ENCODE measurements at places on chromosomes 12 and 14. TPM values are rescaled to one million over a fixed set of nuclear protein-coding genes. Genes with fewer than 3 reads are reported as not detected.

The SIX4 gene
- total RNA-seq, result 1.4 TPM

The CLEC9A gene
- total RNA-seq, result not detected

The C12orf50 gene
- 0.05 TPM for total RNA-seq

The RASSF9 gene
- 6.2 TPM for total RNA-seq

The LPAR5 gene
- total RNA-seq, result 7.5 TPM

The GUCY2C gene
- not detected for total RNA-seq

The OR6C2 gene
- total RNA-seq, result not detected

The SPIC gene
- not detected for total RNA-seq

The FZD10 gene
- total RNA-seq, result not detected

DNA sequence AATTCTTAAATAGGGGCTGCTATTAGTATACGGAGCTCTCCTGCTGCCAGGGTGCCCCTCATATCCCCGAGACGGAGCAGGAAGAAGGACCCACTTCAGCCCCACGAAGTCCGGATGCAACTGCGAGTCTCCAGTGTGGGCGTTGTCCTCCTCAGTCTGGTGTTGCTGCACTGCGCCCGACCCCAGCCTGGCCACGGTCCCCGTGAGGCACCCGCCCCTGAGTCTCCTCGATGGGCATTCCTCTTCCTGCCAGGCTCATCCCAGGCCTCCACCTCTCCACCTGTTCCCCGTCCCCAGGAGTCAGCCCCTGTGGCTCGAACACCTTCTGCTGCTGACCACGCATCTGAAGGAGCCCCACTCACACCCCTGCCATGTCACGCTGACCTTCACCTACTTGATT is 68.1 kb upstream of the SFSWAP start:
- DNase-seq, result no peak

DNA sequence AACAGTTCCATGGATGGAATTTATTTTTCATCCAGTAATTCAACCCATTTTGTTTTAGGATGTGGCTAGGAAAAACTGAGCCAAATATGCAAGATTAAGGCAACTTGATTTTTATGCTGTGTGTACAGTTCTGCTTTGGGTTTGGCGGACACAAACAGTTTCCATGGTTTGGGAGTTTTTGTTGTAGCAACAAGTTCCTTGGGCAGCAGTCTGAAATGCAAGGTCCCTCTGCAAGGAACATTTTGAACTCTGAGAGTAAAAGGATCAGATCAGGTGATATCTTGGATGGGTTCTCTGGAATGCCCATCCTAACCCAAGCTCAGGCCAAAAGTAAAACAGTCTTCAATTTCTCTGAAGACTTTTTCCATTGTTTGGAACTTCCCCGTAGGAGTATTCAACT is 161.2 kb downstream of the TMX1 start:
- no peak for DNase-seq

DNA sequence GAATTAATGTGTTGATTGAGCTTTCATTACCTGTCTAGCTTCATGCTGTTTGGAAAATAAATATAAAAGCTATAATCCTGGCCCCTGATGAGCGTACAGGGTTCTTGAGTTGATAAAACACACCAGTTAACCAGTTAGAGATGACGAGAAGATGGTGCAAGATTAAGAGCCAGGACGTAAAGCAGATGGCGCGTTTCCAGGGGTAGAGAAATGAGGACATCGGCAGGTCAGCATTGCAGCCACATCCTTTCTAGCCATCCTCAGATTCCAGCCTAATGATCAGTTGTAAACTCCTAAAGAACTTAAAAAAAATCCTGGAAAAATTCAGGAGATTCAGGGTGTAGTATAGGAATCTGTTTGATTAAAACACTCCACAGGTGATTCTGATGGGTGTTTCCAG is 203.7 kb downstream of the CACNA1C start:
- no peak for DNase-seq

- DNase-seq, result no peak
Measured at GRCh38 chr14:22901799-22902198, 17.1 kb downstream of the RBM23 start.

GRCh38 chr14:61753631-61754030 is 8.6 kb upstream of the SNAPC1 start:
- DNase-seq, result no peak

GRCh38 chr12:1796515-1797010 is 23.8 kb upstream of the LRTM2 start:
- DNase-seq, result no peak

DNA sequence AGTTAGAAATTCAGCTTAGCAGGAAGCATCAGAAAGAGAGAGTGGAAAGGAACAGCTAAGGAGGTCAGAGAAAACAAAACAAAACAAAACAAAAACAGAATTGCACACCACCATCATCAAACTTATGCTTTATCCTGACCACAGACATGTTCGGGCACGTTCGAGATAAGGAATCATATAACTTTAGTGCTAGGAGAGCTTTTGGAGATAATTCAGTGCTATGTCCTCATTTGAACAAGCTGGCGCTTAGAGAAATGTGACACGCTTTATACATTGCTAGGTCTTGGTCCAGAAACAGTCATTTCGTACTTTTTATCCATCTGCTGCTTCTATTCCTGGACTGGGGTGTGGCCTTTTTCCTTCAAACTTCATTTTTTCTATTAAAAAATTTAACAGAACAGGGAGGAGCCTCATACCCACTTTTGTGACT is 213.1 kb downstream of the PTPRO start:
- DNase-seq, result no peak

- DNase-seq, result no peak
Measured at GRCh38 chr12:2390850-2391390, 338.1 kb downstream of the CACNA1C start.

DNA sequence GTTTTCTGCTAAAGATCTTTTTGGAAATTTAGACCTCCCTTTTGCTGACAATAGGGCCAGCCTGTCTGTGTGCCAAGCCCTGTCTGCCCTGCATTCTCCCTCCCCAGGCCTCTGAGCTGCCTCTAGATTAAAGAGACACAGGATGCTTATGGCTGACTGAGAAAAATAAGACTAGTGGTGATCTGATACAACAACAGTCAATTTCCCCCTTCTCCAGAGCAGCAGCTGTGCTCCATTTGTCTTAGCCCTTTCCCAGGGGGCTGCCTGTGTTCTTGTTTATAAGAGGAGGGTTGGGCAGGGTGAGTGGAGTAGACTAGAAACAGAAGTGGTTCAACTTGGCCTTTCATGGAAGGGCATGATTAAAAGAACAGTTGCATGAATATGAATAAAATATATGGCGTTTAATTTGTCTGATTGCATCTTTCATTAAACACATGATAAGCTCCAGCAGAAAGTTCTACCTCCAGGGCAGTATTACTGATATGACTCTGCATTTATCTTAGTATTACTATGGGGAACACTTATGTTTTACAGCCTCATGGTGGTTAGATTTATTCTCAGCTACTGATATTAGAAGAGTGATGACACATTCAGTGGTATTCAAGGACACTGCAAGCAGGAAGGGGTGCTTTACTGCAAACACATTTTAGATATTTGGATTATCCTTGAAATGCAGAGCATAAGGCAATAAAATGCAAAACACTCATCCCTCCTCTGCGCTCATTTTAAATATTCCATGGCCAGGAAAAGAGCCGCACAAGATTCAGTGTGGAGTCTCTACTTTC is 150.2 kb upstream of the CLEC14A start:
- no peak for DNase-seq

GRCh38 chr12:16766736-16767135 is 160.8 kb upstream of the LMO3 start:
- no peak for DNase-seq

DNA sequence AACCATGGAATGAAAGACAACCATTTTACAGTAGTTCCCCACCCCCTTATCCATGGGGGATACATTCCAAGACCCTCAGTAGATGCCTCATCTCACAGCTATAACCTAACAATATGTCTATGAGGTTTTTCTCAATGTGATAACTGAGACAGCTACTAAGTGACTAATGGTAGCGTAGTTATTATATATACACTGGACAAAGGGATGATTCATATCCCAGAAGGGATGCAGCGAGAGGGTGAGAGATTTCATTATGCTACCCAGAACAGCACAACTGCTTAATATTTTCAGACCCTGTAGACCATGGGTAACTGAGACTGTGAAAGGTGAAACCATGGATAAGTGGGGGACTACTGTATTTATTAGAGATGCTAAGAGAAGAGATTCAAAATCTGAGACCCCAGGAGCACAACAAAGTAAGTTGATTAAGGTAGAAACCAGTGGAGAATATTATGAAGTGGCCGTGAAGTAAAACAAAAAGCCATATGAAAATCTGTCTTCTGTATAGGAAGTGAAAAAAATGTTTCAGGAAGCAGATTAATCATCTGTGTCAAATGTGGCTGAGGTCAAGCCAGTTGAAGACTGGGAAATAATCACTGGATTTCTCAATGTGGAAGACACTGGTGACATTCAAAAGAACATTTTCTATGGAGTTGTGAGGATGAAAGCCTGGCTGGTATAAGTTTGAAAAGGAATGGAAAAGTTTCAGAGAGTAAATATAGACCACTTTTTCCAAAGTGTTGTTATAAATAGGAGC is 77.2 kb downstream of the RPL10L start:
- no peak for DNase-seq

GRCh38 chr14:54916101-54916500 is 13.5 kb upstream of the GCH1 start:
- no peak for DNase-seq

DNA sequence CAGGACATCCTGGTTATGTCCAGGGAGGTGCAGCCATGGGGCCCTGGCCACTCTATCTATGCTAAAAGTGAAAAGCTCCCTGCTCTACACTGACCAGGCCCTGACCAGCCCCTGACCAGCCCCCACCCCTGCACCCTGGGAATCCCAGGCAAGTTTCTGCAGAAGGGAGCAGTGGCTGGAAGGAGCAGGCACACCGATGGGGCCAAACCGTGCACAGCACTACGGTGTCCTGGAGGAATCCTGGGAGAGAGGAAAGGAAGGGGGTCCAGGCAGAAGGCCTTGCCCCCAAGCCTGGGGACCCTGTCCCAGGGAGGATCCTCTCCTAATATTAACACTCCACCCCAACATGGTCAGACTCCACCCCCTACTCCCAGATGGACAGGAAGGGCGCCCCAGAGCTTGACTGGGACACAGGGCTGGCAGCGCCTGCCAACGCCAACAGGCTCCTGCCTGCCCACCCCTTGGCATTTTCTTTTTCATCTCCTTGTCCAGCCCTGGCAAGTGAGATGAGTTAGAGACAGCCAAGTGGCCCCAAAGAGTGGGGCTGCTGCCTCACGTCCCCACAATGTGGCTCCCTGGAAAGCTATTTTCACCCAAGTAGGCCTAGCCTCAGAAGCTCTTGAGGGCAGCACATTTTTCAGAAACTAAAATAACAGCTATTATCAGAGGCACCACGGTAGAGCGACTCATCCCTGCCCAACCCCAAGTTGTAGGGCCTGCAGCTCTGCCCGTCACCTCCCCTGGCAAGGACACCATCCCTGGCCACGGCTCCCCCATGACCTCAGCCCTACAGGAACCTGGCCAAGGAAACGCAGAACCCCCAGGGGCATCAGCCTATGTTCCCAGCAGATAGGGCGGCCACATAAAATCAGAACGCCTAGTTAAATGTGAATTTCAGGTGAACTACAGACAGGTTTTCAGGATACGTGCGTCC is 82.6 kb downstream of the SCARB1 start:
- DNase-seq, result no peak

- no peak for DNase-seq
Measured at GRCh38 chr14:101286271-101287018, 274.9 kb upstream of the DIO3 start.

DNA sequence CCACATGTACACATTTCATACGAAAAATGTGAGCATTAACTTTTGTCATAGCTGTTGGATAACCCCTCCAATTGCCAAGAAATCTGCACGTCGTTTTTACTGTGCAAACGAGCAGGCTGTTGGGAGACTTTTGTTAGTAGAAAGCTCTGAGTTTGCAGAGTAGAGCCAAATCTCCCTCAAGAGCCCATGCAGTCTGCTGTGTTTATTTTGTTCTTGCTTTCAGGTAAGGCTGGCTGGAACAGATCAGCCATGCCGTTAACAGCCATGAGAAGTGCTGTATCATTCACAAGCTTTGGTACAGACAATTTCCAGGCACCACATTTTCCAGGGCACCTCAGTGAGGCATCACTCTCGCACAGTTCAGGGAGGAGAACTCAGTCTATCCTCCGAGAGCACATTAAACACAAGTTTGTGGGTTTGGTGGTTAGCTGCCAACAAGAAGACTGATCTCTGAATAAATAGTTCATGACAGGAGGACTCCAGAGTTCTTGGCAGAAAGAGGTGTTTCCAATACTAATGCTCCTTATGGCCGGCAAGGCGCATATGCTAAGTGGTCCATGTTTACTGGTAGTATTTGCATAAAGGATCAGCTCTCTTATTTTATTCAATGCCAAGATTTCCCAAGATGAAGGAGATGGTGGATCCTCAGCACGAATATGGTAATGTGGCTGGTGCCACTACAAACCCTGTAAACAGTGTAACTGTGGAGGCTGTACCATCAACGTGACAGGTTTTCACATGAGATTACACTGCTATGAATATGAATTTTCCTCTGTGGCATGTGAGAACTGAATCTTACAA is 30.3 kb upstream of the PELI2 start:
- DNase-seq, result no peak

- no peak for DNase-seq
Measured at GRCh38 chr14:77044783-77045237, 16.3 kb upstream of the IRF2BPL start.

GRCh38 chr14:30223966-30224365 is 296.3 kb upstream of the PRKD1 start:
- no peak for DNase-seq

GRCh38 chr14:56895154-56895553 is 84.9 kb upstream of the OTX2 start:
- DNase-seq, result no peak

DNA sequence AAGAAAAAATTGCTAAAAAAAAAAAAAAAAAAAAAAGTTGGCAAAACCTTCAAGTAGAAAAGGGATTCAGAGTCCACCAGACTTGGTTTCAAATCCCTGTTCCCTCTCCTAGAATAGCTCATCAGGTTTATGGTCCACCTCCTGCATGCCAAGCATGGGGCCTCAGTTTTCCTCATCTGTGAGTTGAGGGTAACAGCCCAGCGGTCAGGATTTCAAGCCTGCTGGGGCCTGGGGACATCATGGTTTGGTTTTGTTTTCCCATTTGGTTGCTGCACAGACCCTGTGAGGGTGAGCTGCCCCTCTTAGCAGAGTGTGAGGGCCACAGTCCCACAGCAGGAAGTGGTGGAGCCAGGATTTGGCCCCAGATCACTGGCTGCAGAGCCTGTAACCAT is 12.5 kb downstream of the FAM222A start:
- DNase-seq, result no peak

All from Right ventricle myocardium inferior (tissue), 1 donor.